ENCODE measurements at places on chromosomes 2 and 18.

DNA sequence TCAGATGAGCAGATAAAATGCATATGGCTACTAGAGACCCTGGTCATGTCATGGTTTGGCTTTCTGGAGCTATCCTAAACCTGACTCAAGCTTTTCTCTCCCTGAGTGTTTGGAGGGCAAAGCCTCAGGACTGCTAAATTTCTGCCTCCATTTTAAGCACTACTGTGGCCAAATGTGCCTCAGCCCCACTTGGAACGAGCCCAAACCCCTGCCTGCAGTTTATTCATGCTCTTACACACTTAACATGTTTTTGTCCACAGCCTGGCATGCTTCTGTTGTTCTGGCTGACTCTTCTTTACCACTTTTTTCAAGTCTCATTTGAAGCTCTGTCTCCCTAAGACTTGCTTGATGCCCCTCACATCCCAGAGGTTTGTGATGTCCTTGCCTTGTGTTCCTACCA, 24.7 kb downstream of the MGAT5 start:
- no peak for DNase-seq

- no peak for DNase-seq
Measured at GRCh38 chr2:156157670-156158069, 174.9 kb downstream of the NR4A2 start.

- no peak for DNase-seq
Measured at GRCh38 chr2:45274250-45274926, 265.1 kb upstream of the SIX2 start.

- DNase-seq: no peak
Measured at GRCh38 chr2:132766573-132766972, 96.6 kb upstream of the LYPD1 start.

DNA sequence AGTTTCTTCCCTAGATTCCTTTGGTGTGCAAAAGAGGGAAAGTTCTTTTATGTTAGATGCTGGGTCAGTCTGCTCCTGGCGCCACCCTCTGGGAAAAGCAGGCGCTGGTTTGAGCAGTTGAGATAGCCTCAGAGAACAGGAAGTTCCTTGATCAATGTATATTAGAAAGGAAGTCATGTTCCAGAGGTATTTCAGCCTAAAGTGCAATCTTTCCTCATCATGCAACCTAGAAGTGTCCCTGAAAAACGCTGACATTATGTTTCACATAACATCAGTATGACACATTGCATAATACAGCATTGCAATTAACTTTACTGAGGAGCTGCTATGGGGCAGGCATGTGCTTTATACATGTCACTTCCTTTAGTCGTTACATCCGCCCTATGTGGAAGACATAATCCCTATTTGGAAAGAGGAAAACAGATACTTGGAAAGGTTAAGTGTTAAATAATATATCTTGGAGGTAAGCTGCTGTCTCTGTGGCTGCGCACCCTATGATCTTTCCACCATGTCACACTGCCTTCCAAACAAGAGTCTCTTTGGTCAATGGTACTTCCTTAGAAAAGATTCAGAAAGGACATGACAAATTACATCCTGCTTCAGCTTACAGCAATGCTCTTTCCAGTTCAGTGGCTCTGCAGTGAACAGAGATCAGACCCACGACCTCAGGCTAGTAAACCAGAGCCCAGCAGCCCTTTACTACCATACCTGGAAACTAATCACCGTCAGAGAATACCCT, 369.7 kb downstream of the RAD51AP2 start:
- DNase-seq: peak; percentile 18

GRCh38 chr2:74290466-74291217, 52.6 kb downstream of the SLC4A5 start:
- DNase-seq: no peak

DNA sequence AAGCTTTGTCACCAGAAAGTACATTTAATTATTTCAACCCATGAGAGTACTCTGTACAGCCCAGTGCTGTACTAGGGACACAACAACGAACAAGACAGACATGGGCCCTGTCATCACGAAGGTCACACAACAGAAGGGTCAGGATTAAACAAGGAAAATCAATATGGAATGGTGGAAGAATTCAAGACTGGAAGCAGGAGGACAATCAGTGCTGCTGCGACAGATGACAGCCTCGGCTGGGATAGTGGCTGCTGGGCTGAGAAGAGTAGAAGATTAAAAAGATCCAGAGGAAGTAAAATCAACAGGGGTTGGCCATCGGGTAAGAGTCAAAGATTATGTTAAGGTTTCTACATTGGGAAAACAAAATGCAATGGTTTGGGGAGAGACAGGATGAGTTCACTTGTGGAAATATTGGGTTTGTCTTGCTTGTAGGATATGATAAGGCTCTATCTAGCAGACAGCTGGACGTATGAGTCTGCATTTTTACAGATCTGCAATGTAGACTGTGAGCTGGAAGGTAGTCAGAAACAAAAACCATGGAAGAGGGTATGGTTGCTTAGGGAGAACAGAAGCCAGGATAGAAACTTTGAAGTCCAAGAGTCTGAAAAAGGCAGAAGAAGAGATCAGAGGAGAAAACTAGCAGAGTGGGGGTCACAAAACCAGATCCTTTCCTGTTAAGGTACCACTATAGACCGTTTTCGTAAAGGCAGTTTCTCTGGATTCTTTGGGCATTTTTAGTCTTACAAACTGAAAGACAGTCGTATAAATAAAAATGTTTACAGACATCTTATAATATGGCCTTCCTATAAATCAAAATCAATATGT, 84.1 kb downstream of the PRELID3A start:
- DNase-seq: no peak

GRCh38 chr2:53949457-53949856, 21.3 kb downstream of the PSME4 start:
- DNase-seq: no peak

DNA sequence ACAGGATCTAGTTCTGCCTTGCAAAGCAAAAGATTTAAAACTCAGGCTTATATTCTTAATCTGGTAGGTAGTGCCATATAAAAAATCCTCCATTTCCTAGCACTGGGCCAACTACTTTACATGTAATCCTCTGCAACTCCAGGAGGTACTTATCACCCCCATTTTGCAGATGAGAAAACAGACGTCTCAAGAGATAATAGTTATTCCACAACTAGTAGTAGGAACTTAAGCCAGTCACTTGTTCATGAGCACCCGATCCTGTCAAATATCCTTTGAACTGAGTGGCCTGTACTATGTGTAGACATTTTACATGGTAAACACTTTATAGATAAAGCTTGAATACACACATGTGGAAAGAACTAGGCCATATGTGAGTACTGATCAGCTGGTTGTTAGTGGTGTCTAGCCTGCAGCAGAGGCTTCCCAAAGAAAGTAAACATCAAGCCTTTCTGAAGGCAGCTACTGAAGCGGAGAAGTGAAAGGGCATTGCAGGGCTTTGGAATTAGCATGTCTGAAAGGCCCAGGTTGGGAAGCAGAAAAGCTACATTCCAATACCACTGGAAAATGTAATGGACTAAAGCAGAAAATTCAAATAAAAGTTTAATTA, 48.0 kb downstream of the NAB1 start:
- DNase-seq: no peak

GRCh38 chr2:19100570-19100969, 257.9 kb downstream of the OSR1 start:
- DNase-seq: no peak

DNA sequence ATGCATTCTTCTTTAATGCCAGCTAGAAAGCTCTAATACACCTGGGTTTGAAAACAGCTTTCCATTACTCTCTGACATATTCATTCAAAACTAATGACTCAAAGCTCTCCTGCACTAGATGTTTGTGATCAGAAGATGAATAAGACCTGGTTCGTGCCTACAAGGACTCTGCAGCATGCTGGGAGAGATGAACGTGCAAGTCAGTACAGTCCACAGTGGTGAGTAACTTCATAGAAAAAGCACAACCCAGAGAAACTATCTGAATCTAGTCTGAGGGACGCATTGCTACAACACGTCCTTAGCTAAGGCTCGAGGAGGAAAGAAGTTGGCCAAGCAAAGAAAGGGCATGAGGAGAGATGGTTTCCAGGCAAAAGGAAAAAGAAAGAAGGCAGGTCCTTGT, 234.3 kb downstream of the OSR1 start:
- DNase-seq: peak; percentile 93

DNA sequence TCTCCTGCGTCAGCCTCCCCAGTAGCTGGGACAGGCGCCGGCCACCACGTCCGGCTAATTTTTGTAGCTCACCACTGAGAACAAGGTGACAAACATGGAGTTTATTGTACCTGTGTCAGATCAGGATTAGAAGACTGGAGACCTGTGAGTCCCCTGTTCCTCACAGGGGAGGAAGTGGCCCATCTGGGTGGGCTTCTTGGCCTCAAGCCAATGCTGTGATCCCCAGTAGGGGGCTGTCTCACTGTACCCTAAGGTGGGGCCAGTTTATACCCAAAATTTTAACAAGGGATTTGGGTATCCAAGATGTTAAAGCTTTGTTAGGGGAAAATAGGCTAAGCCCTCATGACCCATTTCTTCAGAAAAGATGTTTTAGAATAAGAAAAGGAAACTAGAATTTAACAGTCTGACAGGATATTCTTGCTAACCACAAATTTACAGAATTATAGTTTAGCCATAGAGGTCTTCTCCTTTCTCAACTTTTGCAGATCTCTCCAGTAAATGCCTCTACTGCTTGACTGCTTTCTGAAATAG, 16.3 kb downstream of the PCBP1 start:
- no peak for DNase-seq

DNA sequence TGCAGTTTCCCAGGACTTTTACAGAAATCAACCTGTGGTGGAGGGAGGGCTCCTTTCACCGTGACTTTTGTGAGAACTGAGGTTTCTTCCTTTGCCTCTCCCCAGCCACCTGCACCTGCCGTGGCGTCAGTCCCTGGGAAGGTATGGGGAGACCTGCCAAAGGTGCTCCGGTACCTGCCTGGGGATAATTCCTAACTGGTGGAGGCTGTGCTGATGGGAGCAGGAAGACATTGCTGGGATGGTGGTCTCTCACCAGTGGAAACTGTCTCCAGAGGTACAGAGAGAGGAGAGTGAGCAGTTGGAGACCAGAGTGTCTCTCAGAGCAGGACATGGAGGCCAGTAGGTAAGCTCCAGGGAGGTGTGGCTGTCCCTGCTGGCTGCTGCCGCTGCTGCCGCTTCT, 52.6 kb downstream of the CIB4 start:
- no peak for DNase-seq

- DNase-seq: peak; percentile 35
Measured at GRCh38 chr2:191863988-191864387, 17.1 kb upstream of the CAVIN2 start.

- DNase-seq: no peak
Measured at GRCh38 chr18:44048846-44049245, 631.8 kb upstream of the SETBP1 start.

- DNase-seq: no peak
Measured at GRCh38 chr18:44696892-44697291, 16.2 kb downstream of the SETBP1 start.

GRCh38 chr2:199019898-199020507, 437.7 kb downstream of the SATB2 start:
- peak; percentile 17 for DNase-seq

GRCh38 chr2:120012363-120012762, 514 bp upstream of the EPB41L5 start:
- DNase-seq: no peak

DNA sequence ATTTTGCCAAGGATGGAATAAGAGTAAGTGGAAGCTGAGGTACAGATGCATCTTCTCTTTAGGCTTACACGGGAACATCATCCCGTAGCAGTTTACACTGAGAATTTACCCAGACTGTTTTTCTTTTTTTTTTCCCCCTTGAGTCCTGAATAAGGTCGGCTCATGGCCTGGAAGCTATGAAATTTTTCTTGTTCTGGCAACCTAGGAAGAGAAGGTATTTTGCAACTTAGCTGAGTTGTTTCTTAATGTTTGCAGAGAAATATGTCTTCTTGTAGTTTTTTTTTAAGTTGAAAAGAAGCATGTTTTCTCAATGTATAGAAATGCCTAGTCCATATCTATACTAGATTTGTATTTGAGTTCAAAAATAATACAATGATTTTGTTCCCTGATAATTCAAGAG, 712.5 kb downstream of the TDRD15 start:
- no peak for DNase-seq

GRCh38 chr2:112835536-112836162, 930 bp downstream of the IL1B start:
- DNase-seq: no peak

DNA sequence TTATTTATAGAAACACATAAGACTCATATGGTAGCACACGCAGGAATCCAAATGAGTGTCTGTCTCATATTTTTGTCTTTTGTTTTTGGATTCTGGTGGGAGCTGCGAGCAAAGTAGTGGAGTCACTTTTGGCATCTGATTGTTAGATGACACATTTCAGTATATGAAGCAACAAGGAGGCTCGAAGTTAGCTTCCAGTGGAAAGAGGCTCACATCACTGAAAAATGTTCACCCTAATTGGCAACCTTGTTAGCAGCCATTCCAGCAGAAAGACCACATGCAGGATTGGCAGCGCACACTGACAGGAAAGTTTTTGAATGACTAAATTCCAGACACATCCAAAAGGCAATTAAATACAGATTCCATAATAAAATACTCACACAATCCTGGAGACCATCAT, 87.4 kb downstream of the MYT1L start:
- DNase-seq: no peak

DNA sequence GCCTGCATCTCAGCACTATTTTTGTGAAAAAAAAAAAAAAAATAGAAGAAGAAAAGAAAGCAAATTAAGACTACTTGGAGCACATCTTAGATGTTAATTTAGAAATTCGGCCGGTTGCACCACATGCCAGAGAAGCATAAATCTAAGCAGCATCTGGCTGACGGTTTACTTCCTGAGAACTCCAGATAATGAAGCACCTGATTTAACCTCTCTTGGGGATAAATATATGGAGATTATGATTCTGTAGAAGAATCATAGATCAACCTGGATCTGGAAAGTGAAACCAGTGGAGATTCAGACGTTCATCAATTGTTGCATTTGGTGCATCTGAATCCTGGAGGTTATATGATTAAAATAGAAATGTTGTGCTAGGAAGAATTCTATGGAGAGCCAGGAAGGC, 102.1 kb upstream of the SH3BP4 start:
- DNase-seq: no peak

DNA sequence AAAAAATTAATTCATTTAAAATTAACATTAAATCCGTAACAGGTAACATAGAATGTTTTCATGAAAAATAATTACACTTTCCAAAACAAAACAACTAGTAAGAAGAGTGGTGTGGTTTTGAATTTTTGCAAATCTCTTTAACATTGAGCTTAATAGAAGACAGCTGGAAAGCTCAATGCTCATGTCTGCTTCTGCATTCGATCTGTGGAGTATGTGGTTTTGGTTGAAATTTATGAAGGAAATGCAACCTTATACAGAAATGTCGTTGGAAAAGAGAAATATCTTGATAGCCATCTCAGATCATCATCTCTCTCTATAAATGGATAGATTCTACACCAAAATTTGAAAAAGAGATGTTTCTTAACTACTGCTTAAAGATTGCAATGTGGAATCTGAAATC, 17.3 kb upstream of the FHL2 start:
- DNase-seq: no peak

DNA sequence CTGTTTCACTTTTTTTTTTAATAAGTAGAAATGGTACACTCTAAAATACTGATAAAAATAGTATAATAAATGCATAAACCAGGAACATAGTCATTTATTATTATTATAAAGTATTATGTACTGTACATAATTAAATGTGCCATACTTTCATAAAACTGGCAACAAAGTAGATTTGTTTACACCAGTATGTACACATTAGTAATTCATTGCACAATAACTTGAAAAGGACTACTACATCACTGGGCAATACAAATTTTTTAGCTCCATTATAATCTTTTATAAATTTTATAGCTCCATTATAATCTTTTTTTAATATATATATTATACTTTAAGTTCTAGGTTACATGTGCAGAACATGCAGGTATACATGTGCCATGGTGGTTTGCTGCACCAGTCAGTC, 636.5 kb downstream of the CNTNAP5 start:
- no peak for DNase-seq
